ENCODE measurements at places on chromosomes 2 and 18. TPM values are rescaled to one million over a fixed set of nuclear protein-coding genes. Genes with fewer than 3 reads are reported as not detected.

SLC5A7 gene
- not detected for total RNA-seq

ADD2 gene
- total RNA-seq, result 54.0 TPM

ECEL1 gene
- not detected for total RNA-seq

DYTN gene
- total RNA-seq, result 3.1 TPM
